KG1 (cell line): ENCODE measurements at places on chromosomes 13 and 19.

DNA sequence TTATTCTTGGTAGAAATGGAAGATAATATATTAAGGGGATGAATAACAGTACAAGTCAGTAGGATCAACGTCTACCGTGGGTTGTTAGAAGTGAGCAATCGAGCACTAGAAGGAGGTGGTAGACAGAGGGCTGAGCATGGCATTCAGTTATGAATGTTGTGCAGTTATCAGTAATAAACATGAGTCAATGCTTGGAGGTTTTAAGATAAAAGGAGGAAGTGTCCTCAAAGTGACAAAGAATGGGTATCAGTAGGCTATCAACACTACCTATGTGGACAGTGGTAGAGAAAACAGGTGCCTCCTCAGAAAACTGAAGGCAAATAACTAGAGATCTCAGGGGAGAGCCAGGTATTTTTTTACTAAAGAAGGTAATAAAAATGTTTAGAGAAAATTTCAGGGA, 1607.0 kb downstream of the PCDH9 start:
- no peak for DNase-seq

DNA sequence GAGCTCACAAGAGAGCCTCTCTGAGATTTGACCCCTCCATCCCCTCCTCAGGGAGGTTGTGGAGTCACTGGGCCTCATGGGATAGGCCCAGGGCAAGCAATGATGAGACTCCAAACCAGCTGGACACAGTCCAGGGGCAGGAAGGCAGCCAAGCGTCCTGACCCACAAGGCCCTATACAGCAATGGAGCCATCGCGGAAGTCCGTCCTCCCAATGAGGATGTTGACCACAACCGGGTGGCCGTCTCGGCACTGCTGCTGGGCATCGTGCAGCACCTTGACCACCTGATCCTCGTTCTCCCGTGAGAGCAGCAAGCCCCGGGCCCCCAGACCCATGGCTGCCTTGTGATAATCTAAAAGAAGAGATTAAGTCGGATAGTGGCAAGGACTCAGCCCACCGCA, 7.9 kb downstream of the SYDE1 start:
- no peak for DNase-seq

DNA sequence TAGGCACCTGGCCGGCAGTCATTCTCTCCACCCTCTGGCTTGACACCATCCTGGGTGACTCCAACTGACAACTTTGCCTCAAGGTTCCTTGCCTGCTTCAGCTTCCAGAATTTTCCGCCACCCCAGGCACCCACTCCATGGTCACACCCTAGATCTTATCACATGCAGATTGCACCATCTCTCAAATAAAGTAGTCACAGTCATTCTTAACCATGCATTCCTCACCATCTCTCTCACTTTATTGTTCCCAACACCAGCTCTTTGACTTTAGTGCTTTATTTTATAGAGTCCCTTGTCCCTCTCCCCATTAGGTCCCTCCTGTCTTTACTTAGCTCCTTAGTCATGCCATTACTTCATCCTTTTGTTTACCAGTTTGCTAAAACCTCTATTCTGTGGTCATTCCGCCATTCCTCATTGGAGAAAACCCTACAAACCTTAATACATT, 351.7 kb downstream of the SPRY2 start:
- DNase-seq: no peak

DNA sequence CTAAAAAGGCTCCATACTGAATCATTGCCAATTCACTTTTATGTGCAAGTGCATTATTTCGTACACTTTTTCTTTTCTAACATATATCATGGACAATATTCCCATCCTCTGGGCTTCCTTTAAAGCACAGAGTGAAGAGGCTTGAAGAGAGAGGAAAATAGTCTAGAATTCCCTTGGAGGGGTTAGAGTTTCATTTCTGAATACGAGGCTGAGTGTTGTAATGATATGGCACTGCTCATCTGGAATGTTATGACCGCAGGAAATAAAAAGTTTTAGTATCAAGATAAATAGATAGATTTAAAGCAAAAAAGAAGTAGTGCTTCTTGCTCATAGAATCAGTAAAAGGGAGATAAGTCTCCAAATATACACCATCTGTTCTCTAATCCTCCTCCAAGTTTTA, 412.3 kb upstream of the SLITRK1 start:
- no peak for DNase-seq

- DNase-seq: no peak
These were observed 5.3 kb downstream of the RNASEH2B start for GRCh38 chr13:50914848-50915247.

DNA sequence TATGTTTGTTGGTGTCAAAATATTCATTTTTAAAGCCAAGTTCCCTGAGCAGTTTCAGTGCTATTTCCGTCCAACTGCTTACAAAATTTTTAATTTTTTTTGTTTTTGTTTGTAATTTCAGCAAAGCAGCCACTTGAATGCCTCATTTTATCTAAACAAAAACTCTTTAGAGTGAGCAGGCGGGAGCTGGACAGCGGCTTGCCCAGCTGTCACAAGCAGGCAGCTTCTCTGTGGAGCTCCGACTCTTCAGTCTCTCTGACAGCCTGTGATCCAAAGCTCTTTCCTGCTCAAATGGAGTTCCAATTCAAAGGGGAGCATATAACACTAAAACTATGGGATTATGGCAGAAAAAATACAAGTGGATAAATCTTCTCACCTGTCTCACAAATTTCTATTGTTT, 618.3 kb upstream of the PCDH20 start:
- DNase-seq: no peak

DNA sequence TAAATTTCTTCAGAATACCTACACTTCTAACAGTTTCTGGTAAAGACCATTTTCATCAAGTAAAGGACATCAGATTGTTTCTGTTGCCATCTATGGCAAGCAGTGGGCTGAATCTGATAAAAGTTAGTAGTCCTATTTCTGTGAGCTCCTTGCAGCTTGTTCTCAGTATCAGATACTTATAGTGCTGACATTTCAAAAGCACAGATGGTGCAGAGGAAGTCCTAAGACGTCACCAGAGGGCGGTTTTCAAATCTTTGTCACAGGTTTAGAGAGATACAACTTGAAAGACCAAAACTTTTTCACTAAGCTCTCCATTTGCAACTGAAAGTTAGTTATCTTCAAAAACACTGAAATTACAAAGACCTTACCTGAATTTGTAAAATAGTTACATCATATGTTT, 719.8 kb downstream of the SLITRK1 start:
- DNase-seq: no peak

GRCh38 chr19:29516358-29516725, 9.5 kb upstream of the VSTM2B start:
- no peak for DNase-seq

DNA sequence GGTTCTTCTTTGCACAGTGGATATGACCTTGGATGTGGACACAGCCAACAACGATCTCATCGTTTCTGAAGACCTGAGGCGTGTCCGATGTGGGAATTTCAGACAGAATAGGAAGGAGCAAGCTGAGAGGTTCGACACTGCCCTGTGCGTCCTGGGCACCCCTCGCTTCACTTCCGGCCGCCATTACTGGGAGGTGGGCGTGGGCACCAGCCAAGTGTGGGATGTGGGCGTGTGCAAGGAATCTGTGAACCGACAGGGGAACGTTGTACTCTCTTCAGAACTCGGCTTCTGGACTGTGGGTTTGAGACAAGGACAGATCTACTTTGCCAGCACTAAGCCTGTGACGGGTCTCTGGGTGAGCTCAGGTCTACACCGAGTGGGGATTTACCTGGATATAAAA, 9.4 kb downstream of the RFPL4AL1 start:
- DNase-seq: no peak
